ENCODE measurements at places on chromosomes 5 and 9.

DNA sequence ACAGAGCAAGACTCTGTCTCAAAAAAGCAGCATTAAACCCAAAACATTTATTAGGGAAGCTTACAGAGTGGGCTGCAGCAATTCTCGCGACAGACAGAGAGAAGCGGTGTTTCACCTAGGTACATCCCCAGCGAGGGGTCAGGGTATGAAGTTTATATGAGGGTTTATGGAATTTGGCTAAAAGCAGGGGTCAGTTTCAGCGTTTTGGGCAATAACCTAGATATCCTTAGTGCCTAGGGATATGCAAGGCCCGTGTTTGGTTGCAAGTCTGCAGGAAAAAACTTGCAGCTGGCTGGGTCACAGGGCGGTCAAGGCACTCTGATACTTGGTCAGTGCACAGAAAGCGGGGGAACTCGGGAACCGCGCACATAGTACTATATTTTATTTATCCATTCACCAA, 649 bp upstream of the GLE1 start:
- DNase-seq = no peak

DNA sequence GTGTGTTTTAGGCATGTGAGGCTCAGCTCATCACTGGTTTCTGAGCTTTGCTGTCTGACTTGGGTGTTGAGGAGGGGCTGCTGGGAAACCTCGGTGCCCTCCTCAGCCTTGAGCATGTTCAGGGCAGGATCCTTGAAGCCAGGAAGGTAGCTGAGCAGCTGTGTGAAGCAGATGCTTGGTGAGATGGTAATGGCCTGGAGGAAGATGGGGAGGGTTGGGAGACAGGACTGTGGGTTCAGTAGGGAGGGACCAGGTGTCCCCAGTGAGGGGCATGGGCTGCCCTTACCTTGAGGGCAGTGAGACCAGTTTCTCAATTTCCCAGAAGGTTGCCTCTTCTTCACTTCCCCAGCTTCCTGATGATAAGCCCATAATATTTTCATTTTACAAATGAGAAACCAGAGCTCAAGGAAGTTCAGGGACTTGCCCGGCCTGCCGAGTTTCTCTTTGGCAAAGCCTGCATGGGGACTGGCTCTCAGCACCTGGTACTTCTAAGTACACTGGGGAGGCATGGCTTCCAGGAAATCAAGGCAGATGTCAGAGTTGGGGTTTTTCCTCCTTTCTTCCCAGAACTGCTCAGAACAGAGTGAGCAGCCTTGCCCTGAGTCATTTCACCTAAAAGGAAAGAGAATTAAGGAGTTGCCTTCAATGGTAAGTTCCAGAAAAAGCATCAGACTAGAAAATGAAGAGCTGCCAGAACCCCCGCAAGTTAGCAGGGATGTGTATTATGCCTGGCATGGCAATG, 225.7 kb downstream of the MAST4 start:
- DNase-seq = no peak

- no peak for DNase-seq
Observed at GRCh38 chr5:14388741-14389140, 192.9 kb upstream of the OTULINL start.

- DNase-seq = no peak
Observed at GRCh38 chr5:14983666-14984441, 112.3 kb upstream of the ANKH start.

- no peak for DNase-seq
Observed at GRCh38 chr9:136671646-136672430, 9.1 kb downstream of the EGFL7 start.

DNA sequence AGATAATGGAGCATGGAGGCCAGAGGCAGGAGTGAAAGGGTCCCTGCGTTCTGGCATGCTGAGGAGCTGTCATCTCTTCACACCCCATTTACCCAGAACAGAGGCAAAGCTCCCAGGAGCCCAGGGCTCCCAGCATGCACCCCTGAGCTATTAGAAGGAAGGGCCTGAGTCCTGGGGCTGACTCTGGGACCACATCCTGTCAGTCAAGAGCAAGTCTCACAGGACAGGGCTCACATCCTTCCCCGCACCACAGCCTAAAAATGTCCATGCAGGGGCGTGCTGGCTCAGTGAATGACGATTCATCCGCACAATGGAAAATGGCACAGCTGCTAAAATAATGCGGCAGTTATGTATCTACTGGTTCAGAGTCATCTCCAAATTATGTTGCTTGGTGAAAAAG, 31.4 kb downstream of the CAMK2A start:
- no peak for DNase-seq

- no peak for DNase-seq
Observed at GRCh38 chr9:95870352-95870751, 5.1 kb upstream of the ERCC6L2 start.

DNA sequence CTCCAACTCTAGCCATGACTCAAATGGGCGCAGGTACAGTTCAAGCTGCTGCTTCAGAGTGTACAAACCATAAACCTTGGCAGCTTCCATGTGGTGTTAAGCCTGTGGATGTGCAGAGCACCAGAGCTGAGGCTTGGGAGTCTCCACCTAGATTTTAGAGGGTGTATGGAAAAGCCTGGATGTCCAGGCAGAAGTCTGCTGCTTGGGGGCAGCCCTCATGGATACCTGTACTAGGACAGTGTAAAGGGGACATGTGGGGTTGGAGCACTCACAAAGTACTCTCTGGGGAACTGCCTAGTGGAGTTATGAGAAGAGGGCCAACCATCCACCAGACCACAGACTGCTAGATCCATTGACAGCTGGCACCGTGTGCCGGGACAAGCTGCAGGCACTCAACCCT, 273.5 kb upstream of the ST8SIA4 start:
- no peak for DNase-seq

GRCh38 chr9:15103290-15103689, 193.1 kb upstream of the FREM1 start:
- no peak for DNase-seq

GRCh38 chr5:52854301-52854700, 66.6 kb downstream of the ITGA1 start:
- no peak for DNase-seq

GRCh38 chr5:102765350-102765749, 10.2 kb downstream of the PAM start:
- DNase-seq = no peak

GRCh38 chr9:77903666-77904285, 127.8 kb downstream of the GNAQ start:
- no peak for DNase-seq

GRCh38 chr9:105232207-105232606, 12.2 kb upstream of the SLC44A1 start:
- DNase-seq = no peak

- DNase-seq = no peak
Observed at GRCh38 chr5:94469894-94470329, 148.5 kb downstream of the KIAA0825 start.

DNA sequence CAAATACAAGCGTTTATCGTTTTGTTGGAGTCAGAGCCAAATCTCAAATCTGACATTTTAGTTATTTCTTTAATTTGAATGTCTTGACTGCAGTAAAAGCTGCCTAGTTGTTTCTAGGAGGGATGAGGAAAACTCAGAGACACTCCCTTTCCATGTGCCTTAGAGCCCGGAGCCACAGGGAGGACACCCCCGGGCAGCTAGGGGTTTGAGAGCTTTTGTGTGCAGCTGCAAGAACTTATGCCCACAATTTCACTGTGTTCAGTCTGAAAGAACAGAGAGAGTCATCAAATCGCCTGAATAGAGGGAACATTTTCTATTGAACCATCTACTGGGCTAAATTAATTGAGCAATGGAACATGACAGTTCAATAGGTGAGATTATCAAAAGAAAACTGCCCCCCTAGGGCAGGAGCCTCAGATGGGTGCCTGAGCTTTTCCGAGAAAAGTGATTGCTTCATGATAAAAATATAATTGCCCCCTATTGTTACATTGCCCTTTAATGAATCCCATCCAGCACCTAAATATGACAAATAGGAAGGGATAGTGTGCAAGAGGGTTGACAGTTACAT, 709.3 kb upstream of the RGMB start:
- no peak for DNase-seq

GRCh38 chr5:147481874-147482705, 27.8 kb downstream of the DPYSL3 start:
- DNase-seq = no peak

DNA sequence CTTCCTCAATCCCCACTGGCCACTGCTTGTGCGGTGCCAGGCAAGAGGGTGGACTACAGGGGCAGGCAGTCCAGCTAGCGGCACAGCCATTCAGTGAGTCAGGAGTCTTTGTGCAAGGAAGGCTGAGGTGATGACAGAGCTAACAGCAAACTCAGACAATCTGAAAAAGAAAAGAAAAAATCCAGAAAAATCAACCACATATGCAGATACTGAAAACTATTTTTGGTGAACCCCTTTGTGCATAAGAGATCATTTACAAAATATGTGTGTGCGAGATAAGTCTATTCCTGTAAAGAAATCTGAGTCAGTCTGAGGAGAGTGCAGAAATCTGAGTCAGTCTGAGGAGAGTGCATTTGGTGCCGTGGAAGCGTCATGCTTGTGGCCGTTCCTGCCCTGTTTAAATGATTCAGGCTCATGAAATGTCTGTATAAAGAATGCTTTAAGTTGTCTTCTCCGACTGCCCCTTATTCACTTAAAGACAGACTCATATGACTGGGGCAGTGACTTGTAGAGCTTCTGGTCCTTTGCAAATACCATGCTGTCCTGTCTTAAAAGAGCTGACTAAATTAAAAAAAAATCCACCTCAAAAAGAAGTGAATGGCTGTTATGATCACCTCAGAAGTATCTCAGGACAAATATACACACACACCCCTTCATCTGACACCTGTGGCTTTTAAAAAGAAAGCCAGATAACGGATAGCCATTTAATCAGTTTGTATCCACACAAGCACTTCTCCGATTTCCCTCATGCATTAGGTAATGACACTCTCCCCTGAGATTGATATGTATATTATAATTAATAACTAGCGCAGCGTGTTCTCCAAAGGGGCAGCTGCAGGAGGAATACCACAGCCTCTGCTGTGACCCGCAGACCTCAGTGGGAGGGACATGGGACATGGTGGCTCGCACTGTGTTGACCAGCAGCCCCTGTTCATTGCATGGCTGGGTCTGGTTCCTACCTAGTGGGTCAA, 47.3 kb downstream of the TRIO start:
- DNase-seq = peak; percentile 84

- no peak for DNase-seq
Observed at GRCh38 chr5:57025961-57026360, 74.0 kb upstream of the MIER3 start.

DNA sequence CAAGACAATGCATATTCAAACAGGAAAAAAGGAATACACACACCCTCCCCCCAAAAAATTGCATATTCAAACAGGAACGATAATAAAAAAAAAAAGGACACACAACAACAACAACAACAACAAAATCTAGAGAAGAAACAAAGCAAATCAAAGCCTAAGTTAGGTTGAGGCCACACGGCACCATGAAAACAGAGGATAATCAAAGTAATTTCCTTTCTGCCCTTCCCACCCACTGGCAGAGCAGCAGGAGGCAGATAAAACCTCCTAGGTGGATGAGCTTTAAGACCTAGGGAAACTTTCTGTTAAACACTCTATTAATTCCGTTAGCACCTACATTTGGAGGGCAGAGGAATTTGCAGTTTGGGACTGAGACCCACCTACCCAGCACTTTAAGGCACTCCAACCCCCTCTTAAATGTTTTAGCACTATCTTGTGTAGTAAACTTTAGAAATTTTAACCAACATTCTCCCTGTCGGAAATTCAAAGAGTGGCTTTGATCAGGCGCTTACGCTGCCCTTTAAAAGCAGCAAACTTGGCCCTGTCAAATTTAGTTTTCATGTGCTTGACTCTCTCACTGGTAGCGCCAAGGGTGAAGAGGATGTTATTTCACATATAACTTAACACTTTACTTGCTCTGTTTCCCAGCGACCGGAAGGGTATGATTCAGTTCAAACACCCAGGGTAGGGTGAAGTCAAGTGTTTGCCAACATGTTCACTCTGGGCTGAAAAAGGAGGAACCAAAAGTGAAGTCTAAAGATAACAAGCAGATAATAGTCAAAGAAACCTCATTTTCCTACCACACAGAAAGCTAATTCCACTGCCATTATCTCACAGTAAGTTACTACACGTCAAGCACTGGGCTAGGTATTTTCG, 9.2 kb downstream of the ENC1 start:
- no peak for DNase-seq

GRCh38 chr9:519579-519978, 304.9 kb downstream of the DOCK8 start:
- DNase-seq = no peak

GRCh38 chr5:36585701-36586100, 20.7 kb upstream of the SLC1A3 start:
- no peak for DNase-seq

GRCh38 chr5:151298063-151298855, 5.3 kb downstream of the SLC36A3 start:
- DNase-seq = no peak

DNA sequence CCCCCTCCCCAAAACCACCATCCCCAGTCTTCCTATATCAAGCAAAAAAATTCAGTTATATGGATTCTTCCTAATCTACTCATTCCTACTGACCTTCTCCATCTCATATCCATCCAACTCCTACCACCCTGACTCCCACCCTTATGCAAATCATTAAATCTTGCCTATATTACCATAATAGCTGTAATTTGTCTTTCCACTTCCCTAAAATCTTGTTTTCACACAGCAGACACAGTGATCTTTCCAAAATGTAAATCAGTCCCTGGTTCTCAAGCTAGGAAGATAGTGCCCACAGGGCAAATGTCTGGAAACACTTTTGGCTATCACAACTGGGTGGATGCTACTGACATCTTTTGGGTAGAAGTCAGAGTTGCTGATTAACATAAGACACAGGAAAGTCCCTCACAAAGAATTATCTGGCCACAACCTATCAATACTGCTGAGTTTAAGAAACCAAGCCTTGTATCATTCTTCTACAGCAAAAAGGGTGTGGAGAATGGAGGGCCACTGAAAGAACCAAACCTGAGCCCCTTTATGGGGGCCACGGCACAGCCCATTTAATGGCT, 1.4 kb downstream of the SRA1 start:
- DNase-seq = no peak

GRCh38 chr5:149526845-149527590, 24.2 kb downstream of the CSNK1A1 start:
- no peak for DNase-seq

DNA sequence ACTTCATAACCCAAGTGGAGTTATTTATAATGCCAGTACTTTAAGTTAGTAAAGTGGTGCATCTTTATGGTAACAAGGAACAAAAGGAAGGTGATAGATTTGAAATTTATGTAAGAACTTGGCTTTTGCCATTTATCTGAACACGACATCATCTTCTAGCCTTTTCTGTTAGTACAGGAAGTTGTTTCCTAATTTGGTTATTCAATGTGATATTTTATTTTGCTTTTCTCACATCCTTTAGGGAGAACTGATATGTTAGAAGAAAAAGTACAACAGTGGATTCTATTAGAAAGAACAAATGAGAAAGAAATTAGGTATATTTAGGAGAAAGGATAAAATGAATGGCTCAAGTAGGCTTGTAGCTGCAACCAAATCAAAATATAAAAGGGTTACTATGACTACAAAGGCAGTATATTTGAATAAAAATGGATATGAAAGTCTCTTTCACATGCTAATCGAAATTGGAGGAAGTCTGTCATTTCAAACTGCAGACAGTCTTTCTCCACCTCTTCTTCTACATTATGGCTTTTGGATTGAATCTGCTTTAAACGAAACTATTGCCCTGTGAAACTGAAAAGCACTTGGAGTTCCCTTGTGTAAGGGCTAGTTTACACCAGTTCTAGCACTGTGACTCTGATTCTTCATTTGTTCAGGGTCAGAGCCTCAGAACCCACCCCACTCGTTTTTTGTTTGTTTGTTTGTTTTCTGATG, 18.5 kb upstream of the SLC24A2 start:
- no peak for DNase-seq

- peak; percentile 35 for DNase-seq
Observed at GRCh38 chr5:600886-601541, 11.1 kb upstream of the CEP72 start.

- DNase-seq = no peak
Observed at GRCh38 chr5:90231688-90232087, 177.9 kb downstream of the CETN3 start.

Measured in coronary artery (tissue), 2 donors.